ENCODE measurements at places on chromosomes 7 and 10.

DNA sequence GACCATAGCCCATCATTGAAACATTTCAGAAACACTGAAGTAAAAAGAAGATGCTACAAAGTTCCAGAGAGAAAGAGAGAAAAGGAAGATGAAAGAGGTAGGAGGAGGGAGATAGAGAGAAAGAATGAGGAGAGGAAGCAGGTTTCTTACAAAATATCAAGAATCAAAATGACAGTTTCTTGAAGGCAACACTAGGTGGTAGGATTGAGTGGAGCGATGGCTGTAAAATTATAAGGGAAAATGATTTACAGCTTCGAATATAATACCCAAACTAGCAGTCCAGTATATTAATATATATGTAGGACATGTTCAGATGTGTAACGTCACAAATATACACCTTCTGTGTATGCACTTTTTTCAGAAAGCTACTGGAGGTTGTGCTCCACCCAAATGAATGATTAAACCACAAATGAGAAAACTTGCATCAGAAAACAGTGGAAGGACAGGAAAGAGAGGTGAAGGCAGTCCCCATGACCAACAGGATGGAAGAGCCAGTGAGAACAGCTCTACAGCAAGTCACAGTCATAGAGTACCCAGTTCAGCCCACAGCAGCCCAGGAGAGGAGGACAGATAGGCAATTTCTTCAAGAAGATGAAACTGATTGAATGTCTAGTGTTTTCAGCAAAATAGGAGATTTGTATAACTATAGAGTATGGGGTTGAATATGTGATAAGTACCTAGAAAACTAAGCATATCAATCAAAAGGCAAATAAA, 151.5 kb upstream of the TARP start:
- DNase-seq, result no peak

GRCh38 chr7:75039166-75039565, 34.4 kb downstream of the RCC1L start:
- DNase-seq, result peak; percentile 31

DNA sequence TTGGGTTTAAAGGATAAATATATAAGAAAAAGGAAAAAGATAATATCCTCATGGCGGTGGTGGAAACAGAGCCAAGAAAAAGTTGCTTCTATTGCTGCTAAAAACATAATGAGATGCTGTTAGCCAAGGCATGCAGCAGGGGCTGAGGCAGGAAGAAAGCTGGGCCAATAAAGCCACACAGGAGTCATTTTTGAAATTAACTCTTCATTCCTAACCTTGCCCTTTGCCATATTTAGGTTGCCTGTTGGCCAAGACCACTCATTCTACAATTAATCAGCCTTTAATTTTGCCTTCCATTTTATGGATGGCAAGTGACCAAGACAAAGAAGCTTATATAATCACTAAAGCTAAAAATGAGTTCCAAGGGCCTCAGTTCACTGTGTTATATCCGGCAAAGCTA, 58.2 kb downstream of the ARMH3 start:
- no peak for DNase-seq

DNA sequence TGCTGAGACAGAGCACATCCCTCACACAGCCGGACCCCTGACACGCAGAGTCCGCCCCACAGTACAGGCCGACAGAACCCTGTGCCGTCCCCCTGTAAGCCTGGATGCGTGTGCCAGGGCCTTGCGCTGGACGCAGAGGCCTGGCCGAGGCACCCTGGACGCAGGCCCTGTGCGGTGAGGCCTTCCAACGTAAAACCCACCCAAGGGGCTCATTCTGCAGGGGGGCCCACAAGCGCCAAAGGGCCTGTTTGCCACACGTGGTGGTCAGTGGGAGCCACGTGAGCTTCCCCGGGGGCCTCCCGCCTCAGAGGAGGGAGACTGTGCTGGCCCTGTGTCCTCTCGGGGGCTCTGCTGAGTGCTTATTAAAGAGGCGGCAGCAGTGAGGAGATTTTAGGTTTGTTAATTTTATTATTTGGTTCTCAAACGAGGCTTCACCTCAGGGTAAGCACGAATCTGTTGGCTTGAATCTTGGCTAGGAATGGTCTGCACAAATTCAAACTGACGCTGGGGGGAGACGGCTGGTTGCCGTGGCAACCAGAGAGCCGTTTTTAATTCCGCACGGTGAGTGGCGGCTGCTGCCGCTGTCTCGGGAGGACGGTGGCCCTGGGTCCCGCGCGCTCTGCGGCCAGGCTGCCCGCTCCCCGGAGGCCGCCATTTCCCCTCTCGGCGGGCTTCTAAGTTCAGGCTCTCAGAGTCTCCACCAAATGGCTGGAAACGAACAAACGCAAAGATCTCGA, 4.9 kb upstream of the ADGRA1 start:
- DNase-seq, result no peak

- no peak for DNase-seq
These were observed 51.1 kb upstream of the C1GALT1 start for GRCh38 chr7:7131273-7131672.

DNA sequence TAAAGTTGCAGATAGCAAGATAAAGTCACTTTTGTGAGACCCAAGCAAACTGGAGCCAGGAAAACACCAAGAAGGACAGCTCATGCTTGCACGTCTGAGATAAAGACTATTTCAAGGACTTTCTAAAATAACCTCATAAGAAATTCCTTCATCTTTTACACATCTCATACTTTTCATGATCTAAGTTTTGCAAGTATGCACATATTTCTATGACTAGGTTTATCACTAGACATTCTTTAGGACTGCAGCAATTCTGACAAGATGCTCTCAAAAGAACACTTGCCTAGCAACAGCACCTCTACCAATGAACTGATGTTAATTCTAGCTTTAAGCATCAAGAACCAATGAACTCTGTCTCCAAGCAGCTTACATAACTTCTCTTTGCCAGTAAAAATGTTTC, 457.6 kb downstream of the SEMA3D start:
- peak; percentile 84 for DNase-seq

DNA sequence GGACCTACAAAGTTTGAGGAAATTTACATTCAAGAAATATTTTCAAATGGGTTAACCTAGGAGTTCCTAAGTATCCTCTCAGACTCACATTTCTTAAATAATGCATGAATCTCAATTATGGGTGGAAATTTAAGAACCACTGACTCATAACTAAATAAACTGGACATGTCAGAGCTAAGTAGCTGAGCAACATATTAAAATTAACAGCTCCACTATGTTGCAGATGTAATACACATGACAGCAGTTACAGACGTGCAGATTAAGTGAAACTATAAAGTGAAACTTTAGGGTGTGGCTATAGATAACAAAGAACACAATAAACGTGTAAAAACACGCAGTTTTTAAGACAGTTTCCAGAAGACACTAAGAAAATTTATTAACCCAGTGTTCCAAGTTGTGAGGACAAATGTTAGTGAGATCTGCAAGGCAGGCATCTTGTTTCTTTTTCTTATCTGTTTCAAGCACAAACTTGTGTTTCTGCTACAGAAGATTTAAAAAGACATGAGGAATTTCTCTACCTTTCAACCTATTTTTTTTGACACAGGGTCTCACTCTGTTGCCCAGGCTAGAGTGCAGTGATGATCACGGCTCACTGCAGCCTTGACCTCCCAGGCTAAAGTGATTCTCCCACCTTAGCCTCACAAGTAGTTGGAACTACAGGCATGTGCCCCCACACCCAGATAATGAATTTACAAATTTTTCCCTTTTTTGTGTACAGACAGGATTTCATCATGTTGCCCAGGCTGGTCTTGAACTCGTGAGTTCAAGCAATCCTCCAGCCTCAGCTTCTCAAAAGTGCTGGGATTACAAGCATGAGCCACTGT, 25.3 kb downstream of the DNMBP start:
- peak; percentile 50 for DNase-seq
